ENCODE measurements at places on chromosomes 4 and X.

- DNase-seq, result no peak
Measured at GRCh38 chrX:14899607-14900006, 26.4 kb downstream of the MOSPD2 start.

- DNase-seq, result no peak
Measured at GRCh38 chrX:80237072-80237471, 183.2 kb upstream of the TENT5D start.

DNA sequence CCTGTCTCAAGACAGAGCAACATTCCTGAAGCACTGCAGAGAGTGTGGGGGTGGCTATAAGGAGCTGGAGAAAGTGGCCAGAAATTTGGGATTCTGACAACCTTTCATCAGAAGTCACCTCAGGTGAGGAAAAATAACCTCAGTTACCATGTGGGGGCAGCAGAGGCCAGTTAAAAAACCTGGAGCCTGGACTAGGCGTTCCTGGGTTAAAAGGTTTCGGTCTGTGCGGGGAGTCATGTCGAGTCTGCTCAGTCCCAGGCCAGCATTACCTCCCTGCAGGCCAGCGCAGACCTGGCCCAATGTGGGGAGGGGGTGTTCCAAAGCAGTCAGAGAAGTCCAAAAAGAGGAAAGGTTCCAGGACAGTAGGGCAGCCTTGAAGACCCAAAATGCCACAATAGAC lies 10.9 kb upstream of the NALF2 start:
- no peak for DNase-seq

DNA sequence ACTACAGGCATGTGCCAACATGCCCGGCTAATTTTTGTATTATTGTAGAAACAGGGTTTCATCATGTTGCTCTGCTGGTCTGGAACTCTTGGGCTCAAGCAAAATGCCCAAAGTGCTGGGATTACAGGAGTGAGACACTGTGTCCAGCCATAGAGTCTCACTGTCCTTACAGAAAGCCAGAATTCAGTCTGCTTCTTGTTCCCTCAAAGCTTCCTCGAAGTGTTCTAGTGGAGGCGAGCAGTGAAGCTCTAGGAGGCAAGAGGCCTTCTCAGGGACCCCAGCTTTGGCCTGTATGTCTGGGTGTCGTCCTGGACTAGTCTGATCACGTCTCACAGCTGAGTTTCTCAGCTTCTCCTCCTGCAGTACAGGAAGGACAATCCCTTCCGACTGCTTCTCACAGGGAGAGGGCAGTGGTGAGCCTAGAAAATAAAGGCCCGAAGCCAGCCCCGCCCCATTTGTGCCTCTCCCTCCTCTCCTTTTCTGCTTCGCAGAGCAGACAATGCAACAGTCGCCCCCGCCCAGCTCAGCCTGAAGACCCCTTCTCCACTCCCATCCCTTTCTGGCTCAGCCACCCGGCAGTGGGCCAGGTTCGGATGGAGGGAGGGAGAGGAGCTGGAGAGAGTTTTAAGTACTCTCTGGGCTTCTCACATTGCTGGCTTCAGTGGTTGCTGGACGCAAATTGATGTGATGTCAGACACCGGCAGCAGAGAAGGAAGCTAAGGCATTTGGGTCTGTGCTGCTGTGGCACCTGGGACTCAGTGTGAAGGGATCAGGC lies 11.1 kb upstream of the FAM3A start:
- DNase-seq, result no peak

- DNase-seq, result no peak
Measured at GRCh38 chrX:118548841-118549240, 53.2 kb downstream of the DOCK11 start.

GRCh38 chr4:1711571-1712215 lies 426 bp downstream of the SLBP start:
- DNase-seq, result peak; percentile 20

Measured in T-helper 2 cell (primary cell).